CD8-positive, alpha-beta memory T cell (primary cell): ENCODE measurements at places on chromosomes 7 and 10.

- DNase-seq: peak; percentile 40
Observed at GRCh38 chr10:71608819-71609768, 110.5 kb downstream of the C10orf105 start.

DNA sequence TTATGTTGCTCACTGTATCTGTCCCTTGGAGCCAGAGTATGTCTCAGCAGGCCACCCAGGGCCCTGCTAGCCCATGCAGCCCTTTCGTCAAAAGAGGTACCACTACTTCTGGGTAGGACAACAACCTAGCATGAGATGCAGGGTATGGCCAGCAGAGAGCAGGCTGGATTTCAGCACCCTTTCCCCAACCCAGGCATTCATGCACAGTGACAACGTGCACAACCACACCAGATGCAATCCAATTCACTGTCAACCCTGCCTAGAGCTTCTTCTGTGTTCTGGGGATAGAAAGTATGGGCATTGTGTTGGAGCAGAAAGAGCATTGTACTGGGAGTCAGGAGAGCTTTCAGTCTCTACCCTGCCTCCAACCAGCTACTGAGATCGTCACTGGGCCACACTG is 37.9 kb downstream of the JAZF1 start:
- DNase-seq: no peak

DNA sequence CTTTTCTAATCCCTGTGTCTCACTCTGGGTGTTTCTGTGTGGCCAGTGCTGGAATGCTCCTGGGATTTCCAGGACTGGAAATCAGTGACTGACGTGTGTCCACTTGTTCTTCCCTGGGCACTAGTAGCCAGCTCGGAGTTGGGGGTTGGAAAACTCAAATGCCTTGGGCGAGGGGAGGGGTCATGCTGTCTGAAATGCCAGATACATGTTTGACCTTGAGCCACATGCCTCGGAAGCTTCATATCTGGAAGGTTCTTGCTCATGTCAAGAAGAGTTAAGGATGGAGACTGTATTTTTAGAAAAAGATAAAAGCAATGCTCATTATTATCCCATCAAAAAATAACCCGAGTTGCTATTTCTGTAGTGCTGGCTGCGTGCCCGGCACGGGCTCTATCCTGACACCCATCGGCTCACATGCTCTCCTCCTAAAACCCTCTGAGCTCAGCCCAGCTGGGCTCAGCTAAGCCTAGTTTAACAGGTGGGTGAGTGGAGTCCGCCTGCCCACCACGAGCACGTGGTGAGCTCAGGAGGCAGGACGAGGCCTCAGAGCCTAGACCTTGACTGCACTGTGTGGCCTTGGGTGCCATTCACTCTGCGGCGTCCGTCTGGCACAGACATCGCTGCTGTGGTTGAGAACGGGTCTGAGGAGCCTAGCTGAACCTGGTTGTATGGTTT is 6.4 kb downstream of the DPYSL4 start:
- no peak for DNase-seq

DNA sequence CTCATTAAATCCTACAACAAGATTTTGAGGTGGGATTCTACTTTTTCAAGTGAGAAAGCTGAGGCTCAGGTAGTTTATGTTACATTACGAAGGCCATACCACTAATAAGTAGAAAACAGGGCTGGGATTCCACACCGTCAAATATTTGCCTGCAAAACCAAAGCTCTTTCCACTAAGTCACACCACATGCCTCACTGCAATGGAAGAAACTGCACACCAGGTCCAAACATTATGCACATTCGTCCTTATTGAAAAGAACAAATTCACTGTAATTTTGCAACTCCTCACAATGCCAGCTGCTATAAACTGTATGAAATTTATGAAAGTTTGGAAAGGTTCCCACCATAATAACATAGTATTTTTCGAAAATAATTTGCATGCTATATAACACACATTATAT is 66.5 kb downstream of the DGKB start:
- no peak for DNase-seq

DNA sequence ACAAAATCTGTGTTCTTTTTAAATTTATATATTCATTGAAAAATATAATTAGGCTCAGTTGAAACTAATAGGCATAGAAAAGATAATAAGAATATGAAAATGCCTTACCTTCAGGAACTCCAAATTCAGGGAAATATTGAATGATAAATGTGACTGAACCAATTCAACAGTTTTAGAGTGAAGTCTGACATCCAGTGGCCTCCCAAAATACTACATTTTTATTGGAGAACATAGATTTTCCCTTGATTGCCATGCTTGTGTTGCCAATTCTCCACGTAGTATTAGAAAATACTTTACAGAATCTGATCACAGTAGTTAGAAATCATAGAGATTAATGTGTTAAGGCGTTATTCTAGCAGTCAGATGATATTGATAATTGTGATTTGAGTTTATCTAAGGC is 1246.7 kb downstream of the GATA3 start:
- DNase-seq: no peak

GRCh38 chr10:48805848-48806247 is 121.2 kb downstream of the WDFY4 start:
- DNase-seq: no peak

GRCh38 chr7:73573276-73573675 is 5.1 kb downstream of the TBL2 start:
- no peak for DNase-seq

- DNase-seq: no peak
Observed at GRCh38 chr7:159296093-159296681, 151.5 kb upstream of the VIPR2 start.

DNA sequence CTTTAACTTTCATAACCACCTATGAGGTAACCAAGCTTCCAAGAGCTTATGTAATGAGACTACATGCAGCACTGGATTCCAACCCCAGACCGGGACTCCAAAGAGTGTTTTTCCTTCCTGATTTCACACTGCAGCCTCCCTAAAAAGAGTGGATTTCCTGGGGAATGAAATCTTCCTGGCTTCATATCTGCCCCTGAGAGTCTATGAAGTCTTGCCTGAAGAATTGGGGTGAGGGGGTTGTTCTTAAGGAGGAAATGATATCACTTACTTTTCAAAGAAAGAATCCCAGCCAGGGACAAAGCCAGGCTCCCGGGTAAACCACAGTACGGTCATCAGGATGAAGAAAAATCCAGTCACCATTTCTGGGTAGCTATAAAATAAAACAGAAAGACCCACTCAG is 29.7 kb downstream of the STMP1 start:
- no peak for DNase-seq

- peak; percentile 64 for DNase-seq
Observed at GRCh38 chr7:26078437-26079336, 73.3 kb upstream of the NFE2L3 start.

- DNase-seq: no peak
Observed at GRCh38 chr7:94374721-94375566, 19.8 kb upstream of the COL1A2 start.

DNA sequence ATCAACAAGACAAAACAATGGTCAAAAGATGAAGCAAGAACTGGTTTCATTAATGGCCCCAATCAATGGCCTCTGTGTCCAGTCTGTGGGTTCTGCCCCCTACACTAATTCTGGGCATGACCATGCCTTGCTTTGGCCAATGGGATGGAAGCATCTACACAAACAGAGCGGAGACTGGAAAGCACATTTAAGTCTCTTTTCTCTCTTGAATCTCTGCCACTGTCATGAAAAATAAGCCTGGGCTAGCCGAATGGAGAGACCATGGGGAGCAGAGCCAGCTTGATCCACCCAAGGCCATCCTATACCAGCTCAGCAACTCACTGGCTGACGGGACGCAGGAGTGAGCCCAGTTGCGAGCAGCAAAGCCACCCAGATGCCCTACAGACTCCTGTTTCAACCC is 30.9 kb downstream of the ANKRD16 start:
- DNase-seq: no peak

GRCh38 chr7:16271355-16271915 is 149.9 kb downstream of the CRPPA start:
- no peak for DNase-seq

GRCh38 chr10:48802611-48803071 is 118.0 kb downstream of the WDFY4 start:
- no peak for DNase-seq

DNA sequence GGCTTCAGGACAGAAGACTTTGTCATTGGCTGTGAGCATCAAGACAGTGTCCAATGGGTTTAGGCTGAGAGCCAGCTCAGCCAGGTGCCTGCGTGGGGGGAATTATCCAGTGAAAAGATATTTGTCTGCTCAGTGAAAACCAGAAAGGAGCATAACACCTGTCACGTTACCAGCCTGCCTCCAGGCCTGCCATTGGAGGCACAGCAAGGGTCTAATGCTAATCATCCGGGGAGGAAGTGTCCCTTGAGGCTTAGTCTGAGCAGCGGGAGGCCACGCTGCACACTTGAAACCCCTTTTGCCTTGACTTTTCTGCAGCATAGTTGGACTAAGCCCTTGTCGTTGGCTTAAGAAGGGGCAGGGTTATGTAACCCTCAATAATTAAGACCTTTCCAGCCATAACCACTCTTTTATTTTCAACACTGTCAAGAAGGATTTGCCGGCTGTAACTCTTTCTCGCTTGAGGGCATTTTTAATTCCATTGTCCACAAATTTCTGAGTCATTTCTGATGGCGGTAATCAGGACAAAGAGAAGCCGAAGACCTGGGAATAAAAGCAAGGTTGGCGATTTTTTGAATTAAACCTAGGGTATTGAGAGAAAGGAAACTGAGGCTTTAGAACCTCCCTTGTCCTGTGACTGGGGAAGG is 639.6 kb upstream of the FOXK1 start:
- DNase-seq: no peak

- no peak for DNase-seq
Observed at GRCh38 chr10:129491123-129491734, 24.2 kb downstream of the MGMT start.

DNA sequence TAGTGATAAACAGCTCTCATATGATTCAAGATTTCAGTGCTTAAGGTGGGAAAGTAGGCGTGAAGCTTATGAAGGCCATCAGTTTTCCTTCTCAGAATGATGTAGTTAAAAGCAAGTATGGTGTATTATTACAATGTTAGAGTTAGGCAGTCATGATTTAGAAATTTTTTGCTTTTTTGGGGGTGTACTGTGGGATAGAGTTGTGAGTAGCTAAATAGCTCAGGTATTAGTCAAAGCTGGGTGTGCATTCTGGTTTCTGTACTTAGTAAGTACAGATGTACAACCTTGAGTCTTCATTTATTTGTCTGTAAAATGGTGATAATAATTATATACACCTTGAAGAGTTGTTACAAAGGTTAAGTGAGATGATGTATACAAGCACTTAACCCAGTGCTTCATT is 52.2 kb downstream of the R3HCC1L start:
- no peak for DNase-seq

GRCh38 chr10:110074758-110075671 is 67.2 kb downstream of the ADD3 start:
- no peak for DNase-seq

- no peak for DNase-seq
Observed at GRCh38 chr7:96426027-96426426, 104.1 kb upstream of the SLC25A13 start.

GRCh38 chr10:124700293-124701037 is 43.7 kb downstream of the FAM53B start:
- no peak for DNase-seq

GRCh38 chr7:1224086-1224716 is 8.5 kb upstream of the UNCX start:
- DNase-seq: no peak

- DNase-seq: no peak
Observed at GRCh38 chr7:39582536-39582935, 16.3 kb downstream of the YAE1 start.

DNA sequence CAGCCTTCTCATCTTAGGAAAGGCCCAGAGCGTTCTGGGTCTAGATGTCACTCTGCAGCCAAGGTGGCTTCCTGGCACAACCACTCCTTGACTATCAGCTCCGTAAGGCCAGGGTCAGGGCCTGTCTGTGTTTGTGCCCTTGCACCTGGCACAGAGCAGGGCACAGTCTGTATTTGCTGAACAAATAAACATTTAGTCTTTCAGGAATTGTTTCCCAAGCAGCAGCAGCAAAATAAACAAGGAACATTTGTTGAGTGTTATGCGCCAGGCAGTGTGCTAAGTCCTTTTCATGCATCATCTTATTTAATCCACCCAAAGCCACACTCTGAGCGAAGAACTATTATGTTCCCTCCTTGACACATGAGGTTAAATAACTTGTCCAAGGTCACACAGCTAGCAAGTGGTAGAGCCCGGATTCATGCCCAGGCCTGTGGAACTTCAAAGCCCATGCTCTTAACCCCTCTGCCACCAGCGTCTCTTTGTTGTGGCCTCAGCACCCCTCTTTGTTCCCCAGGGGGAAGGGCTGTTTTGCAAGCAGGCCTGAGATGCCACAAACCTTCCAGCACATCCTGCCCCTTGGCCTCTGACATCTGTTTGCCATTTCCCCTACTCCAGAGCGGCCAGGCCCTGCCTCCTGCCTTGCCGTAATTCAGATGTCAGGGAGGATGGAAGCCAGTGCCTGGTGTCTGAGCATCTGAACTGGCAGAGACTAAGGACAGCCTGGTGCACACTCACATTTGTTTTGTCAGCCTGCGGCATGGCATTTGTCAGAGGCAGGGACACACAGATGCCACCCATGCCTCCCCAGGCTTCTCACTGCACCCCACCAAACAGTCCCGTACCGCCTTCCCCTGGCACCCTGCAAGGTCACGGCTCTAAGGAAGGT is 325.8 kb upstream of the ZMIZ1 start:
- no peak for DNase-seq

DNA sequence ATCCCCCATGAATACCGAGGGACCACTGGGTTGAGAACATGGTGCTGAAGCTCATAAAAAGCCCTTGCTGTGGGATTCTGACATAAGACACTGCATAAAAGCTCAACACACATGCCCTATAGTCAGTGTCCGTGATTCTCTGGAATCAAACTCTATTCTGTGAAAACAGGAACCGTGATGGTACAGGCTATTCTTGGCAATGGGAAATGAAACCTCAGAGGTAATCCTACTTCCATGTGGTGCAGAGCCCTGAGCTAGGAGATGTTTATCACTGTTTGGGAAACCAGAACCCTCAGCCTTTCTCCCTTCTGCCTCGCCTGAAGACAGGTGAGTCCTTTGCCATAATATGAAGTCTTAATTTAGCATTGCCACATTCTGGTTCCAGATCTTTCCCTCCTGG is 80.8 kb upstream of the PRSS1 start:
- no peak for DNase-seq

GRCh38 chr10:62025134-62025794 is 123.8 kb downstream of the ARID5B start:
- no peak for DNase-seq

GRCh38 chr7:101077303-101078086 is 7.8 kb upstream of the TRIM56 start:
- DNase-seq: peak; percentile 69
